ENCODE measurements at places on chromosomes 6 and 20. TPM values are rescaled to one million over a fixed set of nuclear protein-coding genes. Genes with fewer than 3 reads are reported as not detected.

The SRPK1 gene
- total RNA-seq: 61.9 TPM

The MAN1A1 gene
- total RNA-seq: 31.7 TPM

The ANGPT4 gene
- not detected for total RNA-seq

The PRR18 gene
- not detected for total RNA-seq

The FUT9 gene
- total RNA-seq: not detected

The RFX6 gene
- total RNA-seq: not detected

The CASS4 gene
- total RNA-seq: 0.42 TPM

- no peak overlapping the region for H3K27ac ChIP-seq
- H3K27me3 ChIP-seq: peaks cover 57% of the 10 kb centered on the region
- H3K4me1 ChIP-seq: peaks cover 52% of the 10 kb centered on the region
- H3K36me3 ChIP-seq: no peaks in the 10 kb centered on the region
Observed at GRCh38 chr20:63007646-63008488, 1.1 kb upstream of the BHLHE23 start.

DNA sequence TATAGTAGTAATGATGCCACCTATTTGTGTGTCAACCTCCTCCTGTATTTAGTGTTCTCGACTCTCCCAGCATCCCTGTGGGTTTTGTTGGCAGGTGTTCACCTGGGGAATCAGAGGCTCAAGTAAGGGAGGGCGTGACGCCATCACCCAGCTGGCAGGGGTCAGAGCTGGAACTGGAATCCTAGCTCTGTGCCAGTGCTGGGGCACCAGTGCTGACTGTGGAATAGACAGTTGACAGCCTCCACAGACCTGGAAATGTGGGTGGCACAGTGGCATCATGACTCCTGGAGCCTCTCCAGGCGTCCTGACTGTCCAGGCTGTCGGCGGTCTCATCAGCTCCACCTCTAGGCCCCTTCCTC lies 102.8 kb downstream of the SYCP2 start:
- no peaks in the 10 kb centered on the region for H3K27me3 ChIP-seq
- no peak overlapping the region for H3K27ac ChIP-seq
- no peak overlapping the region for H3K4me3 ChIP-seq

GRCh38 chr6:3825331-3825831 lies 23.8 kb upstream of the FAM50B start:
- no peaks in the 10 kb centered on the region for H3K36me3 ChIP-seq
- H3K4me3 ChIP-seq: no peak overlapping the region
- H3K27ac ChIP-seq: no peak overlapping the region
- no peaks in the 10 kb centered on the region for H3K4me1 ChIP-seq
- H3K27me3 ChIP-seq: no peaks in the 10 kb centered on the region
- no peak for DNase-seq

- no peaks in the 10 kb centered on the region for H3K4me1 ChIP-seq
- no peak for DNase-seq
- H3K36me3 ChIP-seq: no peaks in the 10 kb centered on the region
- no peak overlapping the region for H3K4me3 ChIP-seq
- peaks cover 17% of the 10 kb centered on the region for H3K27me3 ChIP-seq
Observed at GRCh38 chr20:45489083-45489531, 19.6 kb downstream of the WFDC2 start.

- H3K36me3 ChIP-seq: no peaks in the 10 kb centered on the region
- peaks cover 6% of the 10 kb centered on the region for H3K27me3 ChIP-seq
- no peak overlapping the region for H3K4me3 ChIP-seq
- no peaks in the 10 kb centered on the region for H3K4me1 ChIP-seq
- H3K27ac ChIP-seq: no peak overlapping the region
- DNase-seq: no peak
Observed at GRCh38 chr6:42159431-42160024, 13.6 kb upstream of the GUCA1A start.

- no peaks in the 10 kb centered on the region for H3K36me3 ChIP-seq
- no peak overlapping the region for H3K27ac ChIP-seq
- no peak for DNase-seq
- H3K4me1 ChIP-seq: no peaks in the 10 kb centered on the region
- no peak overlapping the region for H3K4me3 ChIP-seq
Observed at GRCh38 chr6:17724341-17724740, 17.6 kb upstream of the NUP153 start.

DNA sequence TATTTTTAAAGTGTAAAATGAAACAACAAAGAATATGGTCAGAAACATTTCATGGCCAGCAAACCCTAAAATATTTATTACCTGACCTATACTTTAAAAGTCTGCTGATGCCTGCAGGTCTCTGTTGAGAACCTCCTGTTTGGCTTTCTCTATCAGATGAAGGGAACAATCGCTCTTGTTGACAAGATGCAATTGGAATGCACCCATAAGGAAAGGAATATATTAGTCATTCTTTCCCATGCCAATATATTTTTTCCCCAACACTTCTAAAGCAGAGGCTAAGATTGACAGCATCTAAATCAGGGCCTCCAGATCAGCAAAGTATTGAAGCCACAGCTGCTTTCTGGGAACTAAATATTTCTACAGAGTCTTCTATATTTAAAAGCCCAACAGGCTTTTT lies 897.8 kb downstream of the EPHA7 start:
- no peaks in the 10 kb centered on the region for H3K4me1 ChIP-seq
- no peak overlapping the region for H3K4me3 ChIP-seq
- no peak for DNase-seq
- no peaks in the 10 kb centered on the region for H3K27me3 ChIP-seq
- H3K36me3 ChIP-seq: no peaks in the 10 kb centered on the region

DNA sequence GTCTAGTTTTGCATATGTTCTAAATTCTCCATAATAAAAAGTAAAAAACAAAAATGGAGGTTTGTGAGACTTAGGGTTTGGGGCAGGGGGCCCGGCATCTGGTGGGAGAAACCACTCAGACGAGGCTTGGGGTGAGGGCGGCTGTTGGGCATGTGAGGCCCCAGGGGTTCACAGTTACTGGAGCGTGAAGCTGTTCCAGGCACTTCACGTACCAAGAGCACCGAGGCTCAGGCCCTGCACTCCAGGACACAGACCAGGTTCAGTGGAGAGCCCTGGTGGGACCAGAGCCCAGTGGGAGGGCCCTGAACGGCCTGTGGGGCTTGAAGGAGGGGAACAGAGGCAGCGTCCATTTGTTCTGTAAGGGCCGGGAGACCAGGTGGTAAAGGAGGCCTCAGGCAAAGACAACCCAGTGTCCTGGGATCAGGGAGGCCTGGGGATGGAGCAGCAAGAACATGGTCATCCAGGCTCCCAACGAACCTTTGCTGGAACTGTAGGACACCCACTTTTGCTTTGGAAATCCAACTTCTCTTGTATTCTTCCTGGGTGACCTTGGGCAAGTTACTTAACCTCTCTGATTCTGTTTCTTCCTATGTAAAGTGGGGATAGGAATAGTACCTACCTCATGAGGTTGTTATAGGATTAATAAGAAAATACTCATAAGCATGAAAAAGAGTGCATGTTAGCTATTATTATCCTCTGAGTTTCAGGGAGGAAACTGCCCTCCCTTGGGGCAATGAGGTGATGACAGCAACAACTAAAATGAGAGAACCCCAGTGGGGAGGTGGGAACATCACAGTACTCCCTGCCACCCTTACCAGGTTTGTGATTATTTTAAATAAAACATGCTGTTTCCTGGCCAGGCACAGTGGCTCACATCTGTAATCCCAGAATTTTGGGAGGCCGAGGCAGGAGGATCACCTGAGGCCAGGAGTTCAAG lies 1.1 kb upstream of the FGD2 start:
- H3K27me3 ChIP-seq: no peaks in the 10 kb centered on the region
- peak; percentile 80 for DNase-seq
- peaks cover 14% of the 10 kb centered on the region for H3K36me3 ChIP-seq
- peak overlapping the region; percentile 85 for H3K4me3 ChIP-seq

GRCh38 chr6:33235221-33235634 lies 26.9 kb downstream of the RING1 start:
- no peaks in the 10 kb centered on the region for H3K36me3 ChIP-seq
- no peaks in the 10 kb centered on the region for H3K4me1 ChIP-seq
- no peak overlapping the region for H3K27ac ChIP-seq
- DNase-seq: no peak
- H3K27me3 ChIP-seq: no peaks in the 10 kb centered on the region

DNA sequence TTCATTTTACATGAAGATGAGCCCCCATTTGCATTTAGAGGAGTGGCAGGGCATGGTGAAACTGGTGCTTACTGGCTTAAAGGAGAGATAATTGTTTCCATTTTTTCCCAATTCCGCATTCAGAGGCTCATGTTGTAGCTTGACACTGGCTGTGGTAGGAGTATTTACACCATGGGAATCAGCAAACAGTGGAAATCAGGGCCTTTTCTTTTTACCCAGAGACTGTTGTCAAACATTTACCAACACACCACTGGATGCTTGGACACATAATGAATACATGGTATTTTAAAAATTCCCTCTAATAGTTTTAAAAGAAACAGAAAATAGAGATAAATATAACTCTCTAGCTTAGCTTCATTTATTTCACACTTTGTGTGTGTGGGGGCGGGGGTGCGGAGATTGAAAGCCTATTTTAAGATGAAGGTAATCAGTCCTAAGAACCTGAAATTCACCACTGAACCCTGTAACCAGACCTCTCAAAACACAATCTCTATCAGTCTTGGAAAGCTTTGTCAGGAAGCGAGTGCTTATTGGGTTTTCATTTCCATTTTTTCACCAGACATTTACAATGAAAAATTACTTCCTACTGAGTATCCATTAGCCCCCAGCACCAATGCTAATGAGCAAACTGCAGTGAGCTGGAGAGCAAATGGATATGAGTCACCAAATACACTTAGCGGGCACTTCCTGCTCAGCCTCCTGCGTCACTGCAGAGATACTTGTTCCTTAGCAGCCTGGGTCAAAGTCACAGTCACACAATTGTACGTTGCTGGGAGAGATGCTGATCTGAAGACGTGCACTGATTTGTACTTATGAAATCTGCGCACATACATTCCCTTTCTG lies 532.0 kb downstream of the BCKDHB start:
- H3K27ac ChIP-seq: no peak overlapping the region
- no peaks in the 10 kb centered on the region for H3K4me1 ChIP-seq
- H3K36me3 ChIP-seq: no peaks in the 10 kb centered on the region
- H3K4me3 ChIP-seq: no peak overlapping the region

GRCh38 chr6:150685860-150686259 lies 86.2 kb downstream of the PLEKHG1 start:
- peaks cover 89% of the 10 kb centered on the region for H3K4me1 ChIP-seq
- DNase-seq: peak; percentile 73
- no peak overlapping the region for H3K4me3 ChIP-seq
- H3K27ac ChIP-seq: peak overlapping the region; percentile 96
- no peaks in the 10 kb centered on the region for H3K27me3 ChIP-seq
- no peaks in the 10 kb centered on the region for H3K36me3 ChIP-seq

DNA sequence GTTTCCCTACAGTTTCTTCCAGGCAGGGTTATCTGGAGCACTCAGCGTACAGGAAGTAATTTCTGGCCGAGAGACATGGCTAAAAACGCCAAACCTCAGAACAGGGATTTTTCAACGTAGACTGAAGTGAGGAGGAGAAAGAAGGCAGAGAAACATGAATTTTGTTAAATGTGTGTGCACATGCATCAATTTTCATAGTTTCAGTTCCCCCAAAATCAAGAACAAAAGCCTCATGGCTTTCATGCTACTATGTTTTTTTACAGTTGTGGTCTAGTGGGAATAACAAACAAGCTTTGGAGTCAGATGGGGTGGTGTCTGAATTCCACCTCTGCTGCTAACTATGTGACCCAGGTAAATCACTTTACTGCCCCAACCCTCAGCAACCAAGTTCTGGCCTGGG lies 4.9 kb downstream of the TOMM34 start:
- H3K4me3 ChIP-seq: no peak overlapping the region
- peaks cover 66% of the 10 kb centered on the region for H3K36me3 ChIP-seq
- H3K27me3 ChIP-seq: no peaks in the 10 kb centered on the region
- peak overlapping the region; percentile 43 for H3K27ac ChIP-seq

GRCh38 chr6:38305995-38306681 lies 333.6 kb downstream of the BTBD9 start:
- H3K27ac ChIP-seq: no peak overlapping the region
- no peaks in the 10 kb centered on the region for H3K36me3 ChIP-seq
- H3K27me3 ChIP-seq: no peaks in the 10 kb centered on the region
- H3K4me1 ChIP-seq: peaks cover 23% of the 10 kb centered on the region

- no peak overlapping the region for H3K4me3 ChIP-seq
- H3K27me3 ChIP-seq: no peaks in the 10 kb centered on the region
- no peak overlapping the region for H3K27ac ChIP-seq
- no peaks in the 10 kb centered on the region for H3K36me3 ChIP-seq
- no peak for DNase-seq
Observed at GRCh38 chr6:117393045-117393444, 32.7 kb downstream of the ROS1 start.

DNA sequence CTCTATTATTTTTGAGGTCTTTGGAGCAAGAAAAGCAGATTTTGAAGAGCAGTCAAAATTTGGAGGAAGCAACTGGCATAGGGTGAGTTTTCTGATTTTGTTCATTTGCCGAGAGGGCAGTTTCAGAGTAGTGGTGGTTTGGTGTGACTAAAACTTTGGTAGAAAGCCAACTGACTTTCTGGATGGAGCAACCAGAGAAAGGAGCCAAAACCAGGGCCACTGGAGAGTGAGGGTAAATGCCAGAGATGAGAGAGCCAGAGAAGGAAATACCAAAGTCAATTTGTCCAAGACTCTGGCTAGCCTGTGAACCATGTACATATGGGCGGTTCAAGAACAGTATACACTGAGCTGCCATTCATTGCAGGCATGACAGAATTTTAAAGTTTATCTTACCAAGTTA lies 40.5 kb upstream of the ZBTB24 start:
- H3K4me1 ChIP-seq: no peaks in the 10 kb centered on the region
- H3K27ac ChIP-seq: no peak overlapping the region
- no peaks in the 10 kb centered on the region for H3K27me3 ChIP-seq
- no peak overlapping the region for H3K4me3 ChIP-seq
- DNase-seq: no peak
- no peaks in the 10 kb centered on the region for H3K36me3 ChIP-seq

DNA sequence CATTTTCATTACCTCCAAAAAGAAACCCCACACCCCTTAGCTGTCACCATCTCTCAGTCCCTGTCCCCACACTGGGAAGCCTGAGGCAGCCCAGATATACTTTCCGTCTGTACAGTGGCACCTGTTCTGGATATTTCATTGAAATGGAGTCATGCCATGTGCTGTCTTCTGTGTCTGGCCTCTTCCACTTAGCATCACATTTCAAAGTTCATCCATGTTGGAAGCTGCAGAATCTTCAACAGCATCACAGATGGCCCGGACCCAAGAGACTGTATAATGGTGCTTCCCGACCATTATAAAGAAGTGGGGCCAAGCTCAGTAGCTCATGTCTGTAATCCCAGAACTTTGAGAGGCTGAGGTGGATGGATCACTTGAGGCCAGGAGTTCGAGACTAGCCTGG lies 58.4 kb downstream of the DLGAP4 start:
- no peaks in the 10 kb centered on the region for H3K36me3 ChIP-seq
- DNase-seq: no peak
- H3K4me1 ChIP-seq: no peaks in the 10 kb centered on the region
- H3K27ac ChIP-seq: no peak overlapping the region
- H3K27me3 ChIP-seq: peaks cover 12% of the 10 kb centered on the region
- H3K4me3 ChIP-seq: no peak overlapping the region

- no peak overlapping the region for H3K4me3 ChIP-seq
- DNase-seq: no peak
- H3K36me3 ChIP-seq: no peaks in the 10 kb centered on the region
- H3K4me1 ChIP-seq: peaks cover 4% of the 10 kb centered on the region
- H3K27ac ChIP-seq: no peak overlapping the region
- H3K27me3 ChIP-seq: no peaks in the 10 kb centered on the region
Observed at GRCh38 chr6:170454512-170455285, 98.4 kb downstream of the PSMB1 start.
